Activated CD4-positive, alpha-beta T cell treated with anti-CD3 and anti-CD28 coated beads for 1 hour (primary cell): ENCODE measurements at places on chromosomes 12 and 14.

DNA sequence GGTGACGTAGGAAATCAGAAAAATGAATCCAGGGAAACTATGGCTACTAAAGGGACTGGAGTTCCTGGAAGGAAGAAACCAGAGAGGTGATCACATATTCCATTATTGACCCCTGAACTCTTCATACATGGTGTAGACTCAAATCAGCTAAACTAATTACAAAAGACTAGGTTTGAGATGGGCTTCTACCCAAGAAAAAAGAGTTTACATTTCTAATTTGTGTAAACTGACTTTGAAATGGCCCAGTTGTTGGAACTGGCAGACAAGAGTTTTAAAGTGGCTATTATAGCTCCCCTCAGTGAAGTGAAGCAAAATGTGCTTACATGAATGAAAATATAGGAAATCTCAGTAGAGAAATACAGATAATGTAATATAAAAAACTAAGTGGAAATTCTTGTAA is 1619.4 kb upstream of the SEL1L start:
- DNase-seq: no peak

DNA sequence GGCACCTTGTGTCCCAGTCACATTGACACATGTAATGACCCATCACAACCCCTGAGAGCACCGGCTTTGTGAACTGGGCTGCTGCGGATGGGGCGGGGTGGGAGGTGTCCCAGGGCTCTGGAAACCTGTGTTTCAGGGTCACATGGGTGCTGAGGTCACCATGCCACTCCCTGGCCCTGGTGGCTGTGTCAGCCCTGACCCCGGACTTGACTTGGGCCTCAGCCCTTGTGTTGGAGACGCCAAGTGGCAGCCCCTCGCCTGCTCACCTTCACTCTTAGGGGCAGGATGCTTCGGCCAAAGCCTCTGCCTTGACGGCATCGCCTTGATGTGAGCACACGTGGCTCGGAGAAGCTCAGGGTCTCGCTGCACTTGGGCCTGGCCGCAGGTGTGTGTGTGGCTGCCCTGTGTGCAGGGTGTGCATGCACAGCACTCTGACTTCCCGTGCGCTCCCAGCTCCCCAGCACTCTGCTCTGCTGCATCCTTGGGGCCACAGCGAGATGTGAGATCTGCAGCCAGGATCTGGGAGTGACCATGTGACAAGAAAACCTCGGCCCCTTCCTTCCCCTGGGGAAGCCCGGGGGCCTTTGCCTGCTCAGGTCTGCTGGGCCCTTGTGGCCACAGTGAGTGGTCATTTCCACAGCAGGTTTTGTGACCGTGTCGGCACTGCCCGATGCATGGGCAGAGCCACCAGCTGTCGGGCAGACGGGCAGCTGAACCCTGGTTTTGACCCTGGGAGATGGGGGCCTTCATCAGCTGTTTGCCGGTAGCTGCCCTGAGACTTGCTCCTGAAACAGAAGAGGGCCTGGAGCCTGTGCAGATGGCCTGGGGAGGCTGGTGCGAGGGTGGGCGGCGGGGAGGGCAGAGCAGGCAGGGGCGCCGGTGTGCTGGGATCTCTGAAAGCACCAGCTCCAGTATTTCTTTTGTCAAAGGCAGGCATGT is 167.4 kb downstream of the KIF26A start:
- no peak for DNase-seq

DNA sequence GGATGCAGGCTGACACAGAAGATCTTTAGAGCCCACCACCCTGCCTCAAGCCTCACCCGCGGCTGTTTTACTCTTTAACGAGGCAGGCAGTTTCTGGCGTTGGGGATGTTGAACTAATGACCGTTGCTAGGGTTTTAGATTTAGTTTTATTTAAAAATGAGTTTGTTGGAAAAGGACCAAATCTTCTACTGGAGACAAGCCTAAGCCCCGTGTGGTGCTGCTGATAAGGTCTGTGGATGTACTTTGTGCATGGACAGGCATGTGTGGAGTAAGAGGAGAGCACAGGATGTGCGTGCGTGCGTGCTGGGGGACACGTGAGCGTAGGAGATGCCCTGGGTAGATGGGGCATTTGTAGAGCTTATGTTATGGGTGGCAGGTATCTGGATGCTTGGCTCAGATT is 5.7 kb downstream of the NTF3 start:
- DNase-seq: no peak

DNA sequence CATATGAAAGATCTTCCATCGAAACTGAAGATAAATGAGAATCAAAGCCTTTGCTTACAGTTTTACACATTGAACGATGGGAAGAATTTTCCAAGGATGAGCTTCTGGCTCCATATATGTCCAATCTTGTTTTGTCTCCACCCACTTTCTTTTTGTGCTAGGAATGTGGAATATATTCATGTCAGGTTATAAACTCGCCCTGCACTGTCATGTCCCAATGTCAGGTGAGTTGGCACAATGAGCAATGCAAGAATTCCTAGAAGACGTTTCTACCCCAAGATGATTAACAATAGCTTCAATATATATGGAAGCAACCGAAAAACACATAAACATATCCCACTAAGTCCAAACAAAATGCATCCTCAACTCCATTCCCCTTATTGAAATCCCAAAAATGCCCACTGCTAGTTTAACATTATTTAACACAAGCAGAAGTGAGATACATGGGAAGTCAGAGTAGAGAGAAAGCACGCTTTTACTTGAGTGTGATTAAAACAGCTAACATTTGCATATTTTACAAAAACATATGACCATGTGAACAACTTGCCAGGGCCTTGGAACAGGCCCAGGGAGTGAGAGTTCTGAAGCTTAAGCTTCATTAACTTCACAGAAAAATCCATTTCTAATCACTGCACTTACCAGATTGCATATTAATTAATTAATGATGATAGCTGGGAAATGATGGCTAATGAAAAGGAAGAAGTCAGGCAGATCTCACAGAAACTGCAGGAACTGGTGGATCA is 233.9 kb downstream of the GXYLT1 start:
- no peak for DNase-seq

- no peak for DNase-seq
Observed at GRCh38 chr14:70018713-70019211, 139.5 kb downstream of the SMOC1 start.

GRCh38 chr14:55103005-55103640 is 25.9 kb upstream of the LGALS3 start:
- peak; percentile 19 for DNase-seq
